ENCODE measurements at places on chromosomes 3 and 15. TPM values are rescaled to one million over a fixed set of nuclear protein-coding genes. Genes with fewer than 3 reads are reported as not detected.

DNA sequence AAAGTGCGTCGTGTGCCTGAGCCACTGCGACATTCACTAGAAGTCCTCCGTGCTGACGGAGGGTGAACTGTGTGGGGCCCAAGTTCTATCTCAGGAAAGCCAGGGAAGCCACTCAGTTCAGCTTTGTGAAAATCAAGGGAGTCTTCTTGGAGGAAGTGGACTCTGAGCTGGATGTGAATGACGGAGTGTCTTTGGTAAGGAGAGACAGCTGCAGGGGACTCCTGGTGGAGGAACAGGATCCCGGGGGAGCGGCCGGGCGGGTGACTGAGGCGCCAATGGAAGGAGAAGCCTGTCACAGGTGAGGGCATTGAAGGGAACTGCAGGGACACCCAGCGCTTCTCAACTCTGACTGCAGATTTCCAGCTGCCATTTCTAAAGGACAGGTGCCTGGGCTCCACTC is 75.6 kb downstream of the APBA2 start:
- H3K27me3 ChIP-seq: no peaks in the 10 kb centered on the region
- no peaks in the 10 kb centered on the region for H3K36me3 ChIP-seq
- H3K27ac ChIP-seq: no peak overlapping the region
- no peak overlapping the region for H3K4me3 ChIP-seq

GRCh38 chr15:41284427-41285177 is 47.8 kb downstream of the OIP5 start:
- no peaks in the 10 kb centered on the region for H3K36me3 ChIP-seq
- no peaks in the 10 kb centered on the region for H3K27me3 ChIP-seq
- DNase-seq: peak; percentile 26

GRCh38 chr3:175456466-175456865 is 597.3 kb downstream of the NAALADL2 start:
- no peaks in the 10 kb centered on the region for H3K4me1 ChIP-seq
- DNase-seq: no peak
- no peaks in the 10 kb centered on the region for H3K36me3 ChIP-seq
- H3K27ac ChIP-seq: no peak overlapping the region
- no peak overlapping the region for H3K4me3 ChIP-seq
- H3K27me3 ChIP-seq: no peaks in the 10 kb centered on the region

GRCh38 chr3:84126160-84126559 is 832.6 kb upstream of the CADM2 start:
- no peaks in the 10 kb centered on the region for H3K27me3 ChIP-seq
- no peak overlapping the region for H3K27ac ChIP-seq
- H3K4me1 ChIP-seq: no peaks in the 10 kb centered on the region
- no peak overlapping the region for H3K4me3 ChIP-seq

DNA sequence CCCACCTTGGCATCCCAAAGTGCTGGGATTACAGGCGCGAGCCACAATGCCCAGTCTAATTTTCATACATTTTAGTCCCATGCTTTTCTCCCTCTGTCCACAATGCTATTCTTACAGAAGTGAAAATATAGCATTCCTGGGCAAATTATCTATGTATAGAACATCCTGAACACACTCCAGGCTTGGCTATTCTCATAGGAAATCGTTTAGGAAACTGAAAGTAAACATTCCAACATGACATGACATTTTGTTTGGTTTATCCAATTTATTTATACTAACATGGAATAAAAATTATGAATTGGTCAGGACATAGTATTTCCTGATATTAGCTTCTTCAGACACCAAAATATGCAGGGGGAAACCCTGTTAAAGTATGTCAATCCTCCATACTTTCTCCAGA is 52.6 kb downstream of the SYNM start:
- H3K4me1 ChIP-seq: no peaks in the 10 kb centered on the region
- H3K27me3 ChIP-seq: no peaks in the 10 kb centered on the region
- no peak overlapping the region for H3K4me3 ChIP-seq
- DNase-seq: no peak
- H3K27ac ChIP-seq: no peak overlapping the region
- no peaks in the 10 kb centered on the region for H3K36me3 ChIP-seq

GRCh38 chr3:193796089-193796488 is 203.1 kb downstream of the OPA1 start:
- H3K36me3 ChIP-seq: no peaks in the 10 kb centered on the region
- H3K4me1 ChIP-seq: no peaks in the 10 kb centered on the region
- no peaks in the 10 kb centered on the region for H3K27me3 ChIP-seq
- no peak overlapping the region for H3K4me3 ChIP-seq
- no peak for DNase-seq
- H3K27ac ChIP-seq: no peak overlapping the region

DNA sequence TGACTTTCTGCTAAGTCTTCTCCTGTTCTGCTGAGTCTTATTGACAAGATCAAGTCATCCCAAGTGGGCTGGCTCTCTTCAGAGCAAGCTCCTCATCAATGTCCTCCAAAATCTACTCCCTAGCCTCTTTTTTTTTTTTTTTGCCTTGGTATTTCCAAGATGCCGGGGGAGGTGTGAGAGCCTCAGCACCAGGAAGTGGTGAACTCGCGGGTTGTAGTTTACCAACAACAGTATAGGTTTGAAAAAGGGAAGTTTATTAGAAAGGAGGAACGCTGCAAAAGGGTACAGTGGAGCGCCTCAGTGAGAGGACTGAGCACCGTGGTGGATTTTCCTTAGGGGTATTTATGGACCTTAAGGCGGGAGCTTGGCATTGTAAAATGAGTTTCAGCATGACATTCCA is 94.3 kb upstream of the SGO1 start:
- H3K36me3 ChIP-seq: no peaks in the 10 kb centered on the region
- H3K27me3 ChIP-seq: no peaks in the 10 kb centered on the region
- no peaks in the 10 kb centered on the region for H3K4me1 ChIP-seq
- no peak for DNase-seq
- no peak overlapping the region for H3K27ac ChIP-seq
- H3K4me3 ChIP-seq: no peak overlapping the region

DNA sequence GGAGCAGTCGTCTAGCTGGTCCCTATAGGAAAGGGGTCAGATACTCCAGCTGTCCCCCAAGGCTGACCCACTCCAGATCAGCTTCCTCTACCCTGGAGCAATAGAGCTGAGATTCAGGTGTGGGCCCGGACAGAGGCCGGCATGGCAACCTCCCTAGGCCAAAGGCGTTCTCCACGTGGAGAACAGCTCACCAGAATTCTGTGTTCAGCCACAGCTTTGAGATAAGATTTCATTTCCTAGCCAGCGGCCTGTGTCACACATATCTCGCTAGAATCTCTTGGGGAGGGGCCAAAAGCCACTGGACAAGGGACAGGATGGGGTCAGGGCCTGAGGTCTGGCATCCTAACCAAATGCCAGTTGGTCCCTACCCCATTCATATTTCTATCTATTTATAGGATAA is 20.1 kb downstream of the SRGAP3 start:
- H3K4me1 ChIP-seq: peaks cover 9% of the 10 kb centered on the region
- H3K27me3 ChIP-seq: no peaks in the 10 kb centered on the region
- DNase-seq: no peak
- no peak overlapping the region for H3K4me3 ChIP-seq
- no peaks in the 10 kb centered on the region for H3K36me3 ChIP-seq
- H3K27ac ChIP-seq: peak overlapping the region; percentile 71

DNA sequence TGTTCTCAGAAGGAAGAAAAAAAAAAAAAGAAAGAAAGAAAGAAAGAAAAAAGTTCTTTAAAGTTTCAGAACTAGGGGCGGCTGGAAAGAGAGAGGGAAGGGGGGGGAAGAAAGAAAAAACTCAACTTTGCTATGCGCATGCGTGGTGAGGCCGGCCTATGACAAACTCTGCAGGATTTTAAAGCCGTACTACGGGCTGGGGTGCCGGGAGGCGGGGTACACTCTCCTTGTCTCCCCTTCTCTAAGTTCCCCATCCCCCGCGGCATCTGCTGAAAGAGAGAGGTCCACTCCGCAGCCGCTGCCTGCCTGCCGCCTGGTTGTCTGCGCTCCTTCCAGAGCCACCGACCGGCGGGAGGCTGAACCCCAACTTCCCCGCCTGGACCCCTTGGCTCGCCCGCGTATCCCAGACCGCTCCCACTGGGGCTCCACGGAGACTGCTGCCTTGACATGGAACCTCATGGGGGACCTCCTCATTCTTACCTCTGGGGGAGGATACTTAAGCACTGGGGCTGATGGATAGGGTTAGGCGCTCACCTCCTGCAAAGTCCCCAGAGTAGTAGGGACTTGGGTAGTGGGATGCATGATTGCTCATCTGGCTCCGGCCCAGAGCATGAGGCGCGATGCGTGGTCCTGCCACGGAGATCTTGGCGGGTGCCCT is 1.4 kb upstream of the WNT5A start:
- H3K36me3 ChIP-seq: no peaks in the 10 kb centered on the region
- peaks cover 6% of the 10 kb centered on the region for H3K4me1 ChIP-seq
- H3K4me3 ChIP-seq: peak overlapping the region; percentile 67
- H3K27me3 ChIP-seq: no peaks in the 10 kb centered on the region
- peak overlapping the region; percentile 85 for H3K27ac ChIP-seq

- H3K36me3 ChIP-seq: peaks cover 3% of the 10 kb centered on the region
- H3K4me3 ChIP-seq: peak overlapping the region; percentile 46
- DNase-seq: peak; percentile 58
- peak overlapping the region; percentile 98 for H3K27ac ChIP-seq
Observed at GRCh38 chr15:96340598-96341512, 10.4 kb downstream of the NR2F2 start.

GRCh38 chr15:65836665-65837064 is 32.6 kb upstream of the RAB11A start:
- no peaks in the 10 kb centered on the region for H3K27me3 ChIP-seq
- H3K4me1 ChIP-seq: peaks cover 10% of the 10 kb centered on the region
- no peak for DNase-seq

DNA sequence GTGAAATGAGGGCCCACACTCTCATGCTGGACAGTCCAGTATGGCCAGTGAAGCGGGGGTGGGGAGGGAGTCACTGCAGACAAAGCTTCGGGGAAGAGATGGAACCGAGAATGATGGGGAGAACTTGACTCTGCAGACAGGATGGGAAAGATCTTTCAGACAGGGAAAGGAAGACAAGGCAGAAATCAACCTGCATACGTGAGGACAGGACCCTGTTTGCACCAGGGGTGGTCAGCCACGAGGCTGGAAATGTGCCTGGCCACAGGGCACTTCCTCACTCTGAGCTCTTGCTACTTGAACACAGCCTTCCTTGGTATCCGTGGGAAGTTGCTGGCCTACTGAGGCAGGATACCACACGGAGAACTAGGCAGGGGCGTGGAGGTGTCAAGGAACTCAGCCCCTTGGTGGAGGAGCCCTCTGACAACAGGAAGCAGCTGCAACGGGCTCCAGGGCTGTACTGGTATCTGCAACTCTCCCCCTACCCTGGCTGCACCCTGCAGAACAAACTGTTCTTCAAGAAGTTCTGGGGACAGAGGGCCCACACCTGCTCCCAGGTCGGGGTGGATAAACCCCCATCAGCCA is 9.3 kb upstream of the SRP14 start:
- peaks cover 19% of the 10 kb centered on the region for H3K4me1 ChIP-seq
- peak overlapping the region; percentile 5 for H3K27ac ChIP-seq
- H3K4me3 ChIP-seq: no peak overlapping the region
- no peaks in the 10 kb centered on the region for H3K36me3 ChIP-seq
- no peak for DNase-seq

- H3K4me1 ChIP-seq: peaks cover 14% of the 10 kb centered on the region
- no peaks in the 10 kb centered on the region for H3K36me3 ChIP-seq
- DNase-seq: no peak
- no peak overlapping the region for H3K27ac ChIP-seq
- H3K4me3 ChIP-seq: no peak overlapping the region
Observed at GRCh38 chr3:58026598-58026997, 18.4 kb downstream of the FLNB start.

DNA sequence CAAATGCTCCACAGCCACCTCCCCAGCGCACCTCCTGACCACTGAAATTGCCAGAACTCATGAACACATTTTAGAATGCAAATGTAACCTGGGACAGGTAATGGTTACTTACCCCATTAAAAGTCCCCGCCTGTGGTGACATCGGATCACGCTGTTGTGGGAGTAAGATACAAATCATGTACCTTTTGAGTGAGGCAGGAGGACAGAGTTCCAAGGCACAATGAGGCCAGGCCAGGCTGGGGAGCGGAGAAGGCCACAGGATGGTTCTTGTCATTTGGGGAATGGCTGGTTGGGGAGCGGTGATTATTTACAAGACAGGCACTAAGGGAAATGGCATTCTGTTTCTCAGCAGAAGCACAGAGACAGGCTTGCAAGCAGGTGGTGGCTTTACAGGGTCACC is 490.0 kb downstream of the EDEM1 start:
- H3K4me3 ChIP-seq: no peak overlapping the region
- no peaks in the 10 kb centered on the region for H3K4me1 ChIP-seq
- no peak overlapping the region for H3K27ac ChIP-seq
- DNase-seq: no peak

DNA sequence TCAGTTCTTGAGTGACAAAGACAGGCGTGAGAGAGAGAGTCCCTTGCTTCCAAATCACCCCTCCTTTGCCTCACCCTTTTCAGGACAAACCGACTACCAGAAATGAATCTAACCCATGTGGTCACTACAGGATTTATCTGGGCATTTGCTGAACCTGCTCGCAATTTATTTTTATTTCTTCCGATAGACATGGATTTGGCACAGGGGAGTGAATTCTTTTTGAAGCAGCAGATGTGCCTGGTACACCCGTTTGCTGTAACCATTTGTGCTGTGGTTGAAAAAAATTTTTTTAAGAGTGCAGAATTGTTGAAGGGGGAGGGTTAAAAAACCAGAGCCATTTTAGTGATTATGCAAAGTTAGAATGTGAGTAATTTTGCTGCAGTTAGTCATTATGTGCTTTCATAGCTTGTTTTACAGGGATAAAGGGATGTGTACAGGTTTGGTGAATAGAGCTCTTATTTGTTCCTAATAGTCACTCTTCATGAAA is 442.0 kb downstream of the LPP start:
- no peaks in the 10 kb centered on the region for H3K4me1 ChIP-seq
- no peaks in the 10 kb centered on the region for H3K36me3 ChIP-seq
- peaks cover 2% of the 10 kb centered on the region for H3K27me3 ChIP-seq

Gene CCDC39
- 0.76 TPM for total RNA-seq

Gene ZNF385D
- total RNA-seq: 0.33 TPM

Gene MRAS
- total RNA-seq: 125 TPM

Gene CYP8B1
- not detected for total RNA-seq

Gene GOLGA8K
- 0.61 TPM for total RNA-seq

Gene DUT
- 131 TPM for total RNA-seq
